ENCODE measurements at places on chromosomes 3 and 15.

DNA sequence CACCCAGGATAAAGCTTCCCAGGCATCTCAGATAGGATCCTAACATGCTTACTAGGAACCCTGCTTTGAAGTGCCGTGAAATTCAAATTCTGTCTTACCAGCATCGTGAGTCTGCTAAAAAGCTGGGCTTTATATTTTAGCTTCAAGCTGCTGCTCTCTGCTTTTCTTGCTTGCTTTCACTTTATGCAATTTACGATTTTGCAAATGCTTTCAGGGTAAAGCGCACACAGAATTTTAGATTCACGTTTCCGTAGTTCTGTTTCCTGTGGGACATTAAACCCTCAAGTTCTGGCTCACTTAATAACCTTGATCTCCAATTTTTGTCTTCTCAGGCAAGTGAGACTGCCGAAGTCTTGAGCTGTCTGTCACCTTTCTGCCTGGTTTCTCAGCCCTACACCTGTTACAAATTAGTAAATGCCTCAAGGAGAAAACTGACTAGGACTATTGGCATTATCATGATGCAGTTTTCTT, 170.5 kb upstream of the TGFBR2 start:
- DNase-seq: no peak

DNA sequence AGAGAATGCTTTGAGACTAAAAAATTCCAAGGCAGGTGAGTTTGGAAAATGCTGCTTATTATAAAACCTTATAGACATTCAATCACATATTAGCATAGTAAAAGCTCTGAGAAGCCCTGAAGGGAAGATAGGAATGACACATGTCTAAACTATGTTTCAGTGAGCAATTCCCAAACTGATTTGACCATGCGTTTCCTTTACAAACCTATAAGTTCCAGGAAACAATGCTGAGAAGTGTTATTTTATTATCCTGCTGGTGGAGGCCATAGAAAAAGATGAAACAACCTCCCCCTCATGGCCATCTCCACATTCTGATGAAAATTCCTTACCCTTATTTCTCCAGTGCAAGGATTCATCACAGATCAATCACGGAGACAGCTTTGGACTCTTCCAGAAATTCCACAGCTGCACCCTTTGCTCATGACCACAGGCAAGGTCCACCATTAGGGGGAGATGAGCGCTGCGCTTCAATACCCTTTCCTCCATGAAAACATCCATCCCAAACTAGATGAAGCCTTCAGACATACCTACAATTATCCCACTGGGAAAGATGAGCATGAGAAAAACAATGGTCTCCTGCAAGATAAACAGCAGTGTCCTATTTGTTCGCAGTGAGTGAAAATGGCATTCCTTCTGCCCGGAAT, 372.1 kb downstream of the MAGI1 start:
- no peak for DNase-seq

GRCh38 chr15:85828874-85829273, 34.1 kb upstream of the KLHL25 start:
- no peak for DNase-seq

- no peak for DNase-seq
Measured at GRCh38 chr3:33993631-33994030, 195.2 kb downstream of the PDCD6IP start.
